Thyroid gland (tissue), 4 donors: ENCODE measurements at places on chromosomes 5 and 9.

- no peak for DNase-seq
These were observed 12.0 kb upstream of the SVEP1 start for GRCh38 chr9:110591526-110591925.

DNA sequence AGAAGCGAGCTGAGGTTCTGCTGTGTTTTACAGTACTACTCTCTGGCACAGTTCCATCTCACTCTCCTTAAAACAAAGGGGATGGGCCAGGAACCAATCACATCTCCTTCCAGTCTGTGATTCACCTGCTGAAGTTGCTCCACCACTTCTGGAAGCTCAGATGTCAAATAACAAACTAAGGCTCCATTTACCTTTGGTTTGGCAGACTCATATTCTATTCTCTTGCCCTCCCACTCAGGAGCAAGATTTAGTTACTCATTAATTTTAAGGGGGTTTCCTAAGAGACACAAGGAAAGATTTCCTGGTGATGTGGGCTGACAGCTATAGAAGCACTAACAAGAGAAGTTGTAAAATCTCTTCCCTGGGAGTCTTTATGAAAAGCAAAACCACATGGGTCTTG lies 37.8 kb upstream of the KIF2A start:
- DNase-seq = peak; percentile 21

- DNase-seq = no peak
These were observed 180.7 kb upstream of the EGFLAM start for GRCh38 chr5:38077652-38078051.

DNA sequence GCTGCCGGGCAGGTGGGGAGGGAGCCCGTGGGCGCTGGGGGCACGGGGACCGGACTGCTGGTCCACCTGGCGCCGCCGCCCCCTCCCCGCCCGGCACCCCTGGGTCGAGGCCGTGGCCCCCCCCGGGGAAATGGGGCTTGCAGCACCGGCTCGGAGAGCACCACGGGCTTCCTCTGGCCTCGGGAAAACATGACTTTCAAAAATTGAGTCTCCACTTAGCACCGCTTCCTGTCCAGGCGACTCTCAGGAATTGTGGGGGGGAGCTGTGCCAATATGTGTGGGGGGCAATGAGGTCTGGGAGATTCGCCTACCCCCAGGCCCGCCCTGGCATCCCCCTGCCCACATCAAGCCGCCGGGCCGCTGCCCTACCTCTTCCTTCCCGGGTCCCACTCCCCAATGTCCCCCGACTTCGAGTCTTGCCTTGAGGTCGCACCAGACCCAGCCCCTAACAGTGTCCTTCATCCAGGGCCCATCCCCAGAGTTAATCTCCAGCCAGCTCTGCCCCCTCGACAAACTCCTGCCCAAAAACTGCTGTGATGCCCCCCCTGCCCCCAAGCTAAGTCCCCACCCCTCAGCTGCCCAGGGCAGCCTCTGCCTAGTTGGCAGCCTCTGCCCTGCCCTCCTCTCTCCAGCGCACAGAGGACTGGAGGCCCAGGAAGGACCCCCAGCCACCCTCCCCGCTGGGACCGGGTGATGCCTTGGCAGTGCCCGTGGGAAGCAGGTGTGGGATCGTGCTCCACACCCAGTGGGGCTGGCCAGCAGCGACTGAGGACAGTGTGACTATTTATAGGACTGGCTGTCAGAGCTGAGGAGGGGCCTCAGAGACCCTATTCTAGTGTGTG lies 3.9 kb downstream of the EGFL7 start:
- DNase-seq = no peak

- no peak for DNase-seq
These were observed 99.3 kb upstream of the CDH18 start for GRCh38 chr5:20087299-20087698.

GRCh38 chr9:132372177-132373095 lies 17.6 kb upstream of the SETX start:
- DNase-seq = peak; percentile 27

DNA sequence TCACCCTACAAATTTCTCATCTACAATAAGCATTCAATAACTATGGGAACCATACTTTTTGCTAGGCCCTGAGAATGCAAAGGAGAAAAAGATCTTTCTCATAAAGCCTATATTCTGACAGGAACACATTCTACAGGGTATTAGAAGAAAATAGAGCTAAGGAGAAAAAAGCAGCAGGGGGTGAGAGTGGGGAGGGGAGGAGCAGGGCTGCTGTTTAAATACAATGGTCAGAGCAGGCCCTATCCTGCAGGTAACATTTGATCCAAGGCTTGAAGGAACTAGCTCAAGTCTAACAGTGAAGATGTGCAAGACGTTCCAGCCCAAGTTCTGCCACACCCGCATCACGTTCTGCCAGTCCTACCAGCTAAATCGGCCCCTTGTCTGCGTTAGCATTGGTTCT lies 89.7 kb downstream of the ELAVL2 start:
- DNase-seq = no peak

GRCh38 chr9:137311171-137311985 lies 9.3 kb upstream of the NRARP start:
- no peak for DNase-seq

DNA sequence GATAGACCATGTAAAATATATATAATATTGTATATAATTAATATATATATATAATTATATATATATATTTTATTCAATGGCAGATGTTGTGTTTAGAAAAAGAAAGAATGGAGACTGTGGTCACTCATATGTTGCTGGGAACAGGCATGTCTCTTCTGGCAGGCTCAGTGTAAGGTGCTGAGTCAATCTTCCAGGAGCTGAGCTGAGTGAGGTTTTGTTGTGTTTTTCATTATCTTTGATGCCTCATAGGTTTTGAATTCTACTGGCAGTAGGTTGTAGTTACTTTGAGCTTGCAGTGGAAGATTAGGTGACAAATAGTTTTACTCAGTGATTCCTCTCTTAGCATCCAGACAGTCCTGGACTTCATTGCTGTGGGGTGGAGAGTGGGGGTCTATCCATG lies 561.3 kb downstream of the IRX1 start:
- DNase-seq = no peak

GRCh38 chr5:94690778-94691177 lies 72.3 kb downstream of the SLF1 start:
- no peak for DNase-seq

GRCh38 chr5:28275931-28276330 lies 1237.5 kb upstream of the CDH9 start:
- no peak for DNase-seq

GRCh38 chr5:175202463-175203068 lies 241.4 kb downstream of the DRD1 start:
- peak; percentile 39 for DNase-seq

- DNase-seq = no peak
These were observed 3.4 kb downstream of the HAND1 start for GRCh38 chr5:154474396-154475334.

DNA sequence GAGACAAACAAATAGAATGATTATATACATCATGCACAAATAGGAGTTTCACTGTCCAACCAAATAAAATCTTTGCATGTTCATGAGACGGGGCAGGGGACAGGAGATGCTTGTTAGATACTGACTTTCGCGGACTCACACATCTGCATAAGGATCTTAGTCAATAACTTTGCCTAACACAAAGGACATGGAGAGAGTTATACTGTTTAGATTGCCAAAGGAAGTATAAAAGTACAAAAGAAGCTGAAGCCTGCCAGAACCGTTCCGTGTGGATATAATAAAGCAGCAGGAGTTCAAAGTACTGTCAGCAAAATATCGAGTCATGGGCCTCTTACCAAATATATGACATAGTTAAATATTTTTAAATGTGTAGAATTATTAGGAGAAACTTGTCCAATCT lies 1148.4 kb downstream of the EFNA5 start:
- no peak for DNase-seq

DNA sequence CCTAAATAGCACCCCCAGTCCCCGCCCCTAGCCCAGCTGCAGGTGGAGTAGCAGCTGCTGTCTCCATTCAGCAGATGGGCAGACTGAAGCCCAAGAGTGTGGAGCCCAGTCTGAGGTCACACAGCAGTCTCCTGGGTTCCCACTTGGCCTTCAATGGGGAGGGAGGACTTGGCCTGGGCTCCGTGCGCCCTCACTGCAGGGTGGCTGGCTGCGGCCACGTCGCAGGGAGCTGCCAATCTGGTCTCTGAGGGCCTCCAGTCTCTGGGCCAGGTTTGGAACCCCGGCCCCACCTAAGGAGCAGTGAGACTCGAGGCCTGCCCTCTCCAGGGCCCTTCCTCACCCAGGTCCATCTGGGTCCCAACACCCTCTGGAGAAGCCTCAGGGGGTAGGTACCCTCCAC lies 7.4 kb downstream of the KIF12 start:
- no peak for DNase-seq

GRCh38 chr9:88322906-88323566 lies 65.2 kb upstream of the SPIN1 start:
- DNase-seq = peak; percentile 2

DNA sequence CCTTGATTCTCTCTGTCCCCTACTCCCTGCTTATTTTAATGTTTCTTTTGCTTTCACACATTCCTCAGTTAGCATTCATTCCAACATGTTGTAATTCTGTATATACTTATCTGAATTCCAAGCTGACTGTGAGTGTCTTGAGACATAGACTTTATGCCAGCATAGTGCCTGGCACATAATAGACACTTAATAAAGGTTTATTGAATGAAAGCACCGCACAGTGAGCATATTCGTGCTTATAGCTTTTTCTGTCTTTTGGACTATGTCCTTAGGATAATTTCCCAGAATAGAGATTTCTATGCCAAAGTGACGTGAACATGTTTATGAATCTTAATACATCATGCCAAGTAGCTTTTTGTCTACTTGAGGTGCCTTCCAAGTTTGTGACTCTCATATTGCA lies 174.6 kb downstream of the CD180 start:
- DNase-seq = no peak

DNA sequence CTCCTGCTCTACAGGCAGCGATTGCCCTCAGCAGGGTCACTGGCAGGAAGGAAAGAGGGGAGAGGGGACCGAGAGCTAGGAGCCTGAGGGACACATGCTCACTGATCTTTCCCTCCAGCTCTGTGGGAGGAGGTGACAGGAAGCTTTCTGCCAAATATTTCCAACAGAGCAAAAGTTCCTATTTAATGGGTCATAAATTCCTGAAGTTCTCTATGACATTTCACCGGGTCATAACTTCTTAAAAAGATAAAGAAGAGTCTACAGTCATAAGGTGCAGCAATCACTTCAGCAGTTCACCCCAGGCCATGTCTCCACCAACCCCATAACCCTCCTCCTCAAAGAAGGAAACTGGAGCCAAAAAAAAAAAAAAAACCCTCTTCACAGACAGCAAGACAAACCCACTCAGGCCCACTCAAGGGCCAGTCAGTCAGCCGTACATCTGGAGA lies 481.1 kb downstream of the NR2F1-AS1 start:
- peak; percentile 20 for DNase-seq

DNA sequence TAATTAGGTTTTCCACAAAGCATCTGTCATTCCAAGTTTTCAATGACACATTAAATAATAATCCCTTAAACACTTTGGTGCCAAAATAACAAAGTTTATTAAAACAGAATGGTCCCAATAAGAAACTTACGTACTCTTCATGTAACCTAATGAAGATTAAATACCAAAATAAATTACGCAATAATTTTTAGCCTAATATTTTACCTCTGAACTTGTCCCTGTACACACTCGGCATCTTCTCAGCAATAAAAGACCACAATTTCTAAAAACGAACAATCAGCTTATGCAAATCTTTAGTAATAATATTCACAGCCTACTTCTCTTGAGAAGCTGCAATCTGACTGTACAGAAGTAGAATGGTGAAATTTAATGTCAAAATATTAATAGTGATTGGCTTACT lies 163.6 kb downstream of the ZDHHC21 start:
- no peak for DNase-seq

DNA sequence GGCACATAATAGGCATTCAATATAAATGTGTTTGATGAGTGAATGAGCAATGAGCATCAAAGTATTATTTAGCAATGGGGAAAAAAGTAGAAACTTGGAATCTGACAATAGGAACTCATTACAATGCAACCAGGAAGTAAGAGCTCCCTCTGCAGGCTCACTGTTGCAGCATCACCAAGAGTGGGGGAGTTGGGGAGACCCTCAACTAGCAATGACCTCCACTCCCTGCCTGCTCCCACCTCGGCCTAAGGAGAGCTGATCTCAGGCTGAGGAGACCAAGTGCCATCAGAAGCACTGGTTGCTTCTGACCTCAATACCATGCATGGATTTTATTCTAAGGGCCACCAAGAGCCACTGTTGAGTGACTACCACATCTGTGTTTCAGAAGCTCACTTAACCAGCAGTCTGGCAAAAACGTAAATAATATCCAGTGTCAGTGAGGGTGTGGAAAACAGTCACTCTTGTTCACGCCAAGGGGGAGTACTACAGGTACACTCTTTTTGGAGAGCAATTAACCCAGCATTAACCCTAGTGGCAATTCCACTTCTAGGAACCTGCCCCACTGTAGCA lies 8.0 kb downstream of the VDAC1 start:
- DNase-seq = no peak

- DNase-seq = no peak
These were observed 138.1 kb upstream of the DMRT1 start for GRCh38 chr9:703392-703791.

DNA sequence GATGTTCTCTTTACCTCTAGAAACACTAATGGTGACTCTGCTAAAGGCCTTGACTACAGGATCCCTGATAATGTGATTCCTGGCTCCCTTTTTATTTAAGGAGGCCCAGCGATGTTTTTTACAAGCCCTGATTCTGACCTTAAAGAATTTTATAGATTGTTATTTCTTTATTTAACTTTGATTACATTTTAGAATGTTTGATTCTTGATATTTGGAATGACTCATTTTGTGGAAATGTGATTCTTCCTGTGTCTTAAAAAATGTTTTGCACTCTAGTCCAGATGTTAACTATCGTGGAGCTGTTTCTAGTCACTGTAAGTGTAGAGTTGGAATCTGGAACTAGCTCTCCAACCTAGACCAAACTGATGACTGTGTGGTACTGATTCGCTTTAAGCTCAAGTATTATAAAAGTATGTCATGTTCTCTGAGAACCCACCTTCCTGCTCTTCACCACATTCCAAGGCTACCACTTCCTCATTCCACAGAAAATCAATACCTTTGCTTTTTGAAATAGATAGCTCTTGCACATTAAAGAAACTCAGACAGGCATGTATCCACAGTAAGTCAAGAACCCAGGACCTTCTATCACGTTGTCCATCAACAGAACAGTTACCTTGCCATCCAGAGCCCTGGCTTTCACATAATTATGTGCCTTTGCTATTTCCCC lies 65.2 kb downstream of the JMY start:
- DNase-seq = no peak

GRCh38 chr9:119963798-119964372 lies 594.6 kb upstream of the BRINP1 start:
- peak; percentile 8 for DNase-seq

DNA sequence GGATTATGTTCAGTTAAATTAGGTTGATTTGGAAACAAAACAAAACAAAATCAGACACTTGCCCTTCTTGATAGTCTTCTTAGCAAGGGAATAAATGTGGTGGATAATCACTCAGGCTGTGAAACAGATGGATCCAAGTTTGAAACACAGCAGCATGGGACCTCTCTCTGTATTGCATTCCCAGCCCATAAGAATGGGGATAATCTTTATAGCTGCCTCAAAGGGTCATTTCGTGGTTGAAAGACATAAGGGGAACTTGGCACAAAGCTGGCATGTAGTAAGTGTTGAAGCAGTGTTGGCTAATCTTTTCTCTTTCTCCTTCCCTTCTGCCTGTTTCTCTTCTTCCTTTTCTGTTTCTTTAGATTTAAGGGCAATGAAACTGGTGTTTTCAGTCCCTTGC lies 333.9 kb upstream of the TLE4 start:
- DNase-seq = no peak
